ENCODE measurements at places on chromosomes 2 and 18.

GRCh38 chr2:195610717-195611116, 46.3 kb upstream of the SLC39A10 start:
- H3K27me3 ChIP-seq: no peaks in the 10 kb centered on the region
- no peak for DNase-seq
- H3K36me3 ChIP-seq: no peaks in the 10 kb centered on the region
- no peak overlapping the region for H3K4me3 ChIP-seq

DNA sequence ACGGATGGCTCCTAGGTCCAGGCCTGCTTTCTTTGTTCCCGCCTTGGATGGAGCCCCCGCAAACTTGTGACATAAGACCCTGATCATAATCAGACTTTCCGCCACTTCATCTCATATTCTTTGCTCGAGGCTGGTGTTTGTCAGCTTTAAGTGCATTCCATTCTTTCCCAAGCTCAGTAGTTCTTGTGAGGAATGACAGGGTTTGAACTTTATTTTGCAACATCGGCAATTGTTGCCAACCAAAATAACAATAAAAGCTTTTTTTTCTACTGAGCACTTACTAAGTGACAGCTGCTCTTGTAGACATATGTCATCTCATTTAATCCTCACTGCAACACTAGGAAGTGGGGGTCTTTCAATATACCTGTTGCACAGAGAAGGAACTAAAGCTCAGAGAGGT, 178.8 kb upstream of the ST6GAL2 start:
- H3K27ac ChIP-seq: no peak overlapping the region
- no peak overlapping the region for H3K4me3 ChIP-seq
- no peaks in the 10 kb centered on the region for H3K27me3 ChIP-seq
- peaks cover 7% of the 10 kb centered on the region for H3K4me1 ChIP-seq
- H3K36me3 ChIP-seq: no peaks in the 10 kb centered on the region

DNA sequence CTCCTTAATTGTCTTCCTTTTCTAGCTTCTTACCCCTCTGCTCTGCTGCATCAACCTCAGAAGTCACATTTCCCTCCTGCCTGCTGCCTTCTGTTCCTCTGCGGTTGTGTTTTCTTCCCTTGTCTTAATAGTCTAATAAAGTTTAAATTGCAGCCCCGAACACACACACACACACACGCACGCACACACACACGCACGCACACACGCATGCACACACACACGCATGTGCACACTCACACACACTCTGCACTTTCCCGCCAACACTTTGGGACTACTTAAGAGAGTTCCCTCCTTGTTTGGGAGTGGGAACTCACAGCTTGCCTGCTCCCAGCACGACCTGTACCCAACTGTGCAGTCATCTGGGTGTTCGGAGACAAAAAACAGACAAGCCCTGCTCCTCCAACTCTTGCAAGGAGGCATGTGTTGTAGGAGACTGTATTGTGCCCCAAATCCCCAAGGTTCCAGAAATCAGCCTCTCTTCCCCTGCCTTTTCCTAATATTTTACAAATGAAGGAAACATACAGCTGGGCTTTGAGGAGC, 99.1 kb downstream of the SETBP1 start:
- peaks cover 43% of the 10 kb centered on the region for H3K4me1 ChIP-seq
- H3K36me3 ChIP-seq: no peaks in the 10 kb centered on the region
- H3K27ac ChIP-seq: peak overlapping the region; percentile 72
- no peaks in the 10 kb centered on the region for H3K27me3 ChIP-seq
- no peak overlapping the region for H3K4me3 ChIP-seq

DNA sequence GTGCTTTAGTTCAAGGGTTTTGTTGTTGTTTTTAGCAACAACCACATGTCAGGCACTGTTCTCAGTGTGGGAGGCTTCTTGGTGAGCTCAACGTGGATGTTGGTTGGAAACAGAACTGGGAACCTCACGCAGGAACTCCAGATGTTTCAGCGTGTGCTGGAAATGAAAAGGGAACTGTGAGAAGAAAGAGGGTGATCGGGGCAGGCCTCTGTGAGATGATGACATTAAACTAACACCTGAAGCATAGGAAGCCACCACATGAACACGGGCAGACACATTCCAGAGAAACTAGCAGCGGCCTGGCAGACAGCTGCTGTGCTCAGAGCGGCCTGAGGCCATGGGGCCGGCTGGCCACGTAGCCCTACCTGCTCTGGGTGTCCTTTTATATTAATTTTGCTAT, 66.4 kb downstream of the COA5 start:
- H3K4me1 ChIP-seq: no peaks in the 10 kb centered on the region
- DNase-seq: no peak
- no peak overlapping the region for H3K4me3 ChIP-seq
- H3K36me3 ChIP-seq: peaks cover 50% of the 10 kb centered on the region
- no peak overlapping the region for H3K27ac ChIP-seq

- no peak overlapping the region for H3K27ac ChIP-seq
- H3K4me1 ChIP-seq: no peaks in the 10 kb centered on the region
- no peaks in the 10 kb centered on the region for H3K27me3 ChIP-seq
- H3K36me3 ChIP-seq: no peaks in the 10 kb centered on the region
- DNase-seq: no peak
Measured at GRCh38 chr2:181411105-181411849, 45.9 kb upstream of the ITGA4 start.

DNA sequence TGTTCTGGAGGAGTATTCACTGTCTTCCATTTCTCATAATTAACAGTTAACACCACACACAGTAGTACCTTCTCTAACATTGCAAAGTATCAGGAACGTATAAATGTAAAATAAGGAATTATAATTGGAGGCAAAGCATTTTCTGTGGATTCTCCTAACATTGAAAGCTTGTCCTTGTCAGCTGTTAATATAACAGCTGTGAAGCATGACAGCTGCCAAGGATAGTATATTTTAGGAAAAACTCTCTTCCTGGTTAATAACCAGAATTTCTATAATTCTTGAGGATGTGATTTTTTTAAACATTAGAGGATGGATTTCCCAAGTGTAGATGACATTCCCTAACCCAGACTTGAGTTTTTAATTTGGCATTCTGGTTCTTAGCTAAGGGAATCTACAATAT, 110.3 kb downstream of the EPC2 start:
- H3K27me3 ChIP-seq: no peaks in the 10 kb centered on the region
- no peak for DNase-seq
- H3K27ac ChIP-seq: no peak overlapping the region
- H3K4me1 ChIP-seq: no peaks in the 10 kb centered on the region
- peaks cover 8% of the 10 kb centered on the region for H3K36me3 ChIP-seq

DNA sequence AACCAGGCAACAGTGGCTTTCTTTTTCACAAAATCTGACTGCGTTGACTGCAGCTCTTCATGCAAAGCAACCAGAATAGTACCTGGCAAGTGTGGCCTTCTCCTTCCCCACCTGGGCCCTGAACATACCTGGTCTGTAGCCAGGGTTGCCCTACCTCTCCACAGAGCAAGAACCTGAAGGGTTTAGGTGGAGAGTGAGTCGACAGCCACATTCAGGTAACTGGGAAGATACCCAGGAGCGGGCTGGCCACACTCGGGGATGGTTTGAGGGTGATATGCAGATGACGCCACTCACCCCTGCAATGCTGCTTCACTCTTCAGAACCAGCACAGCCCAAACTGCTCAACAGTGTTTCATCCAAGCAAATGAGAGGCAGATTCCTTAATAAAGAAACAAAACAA, 117.3 kb downstream of the TTC32 start:
- no peak overlapping the region for H3K4me3 ChIP-seq
- H3K27ac ChIP-seq: no peak overlapping the region
- no peaks in the 10 kb centered on the region for H3K27me3 ChIP-seq
- H3K36me3 ChIP-seq: no peaks in the 10 kb centered on the region
- no peaks in the 10 kb centered on the region for H3K4me1 ChIP-seq

GRCh38 chr18:30860741-30861140, 181.8 kb downstream of the DSC3 start:
- H3K36me3 ChIP-seq: no peaks in the 10 kb centered on the region
- H3K4me1 ChIP-seq: no peaks in the 10 kb centered on the region
- no peaks in the 10 kb centered on the region for H3K27me3 ChIP-seq
- no peak overlapping the region for H3K27ac ChIP-seq

DNA sequence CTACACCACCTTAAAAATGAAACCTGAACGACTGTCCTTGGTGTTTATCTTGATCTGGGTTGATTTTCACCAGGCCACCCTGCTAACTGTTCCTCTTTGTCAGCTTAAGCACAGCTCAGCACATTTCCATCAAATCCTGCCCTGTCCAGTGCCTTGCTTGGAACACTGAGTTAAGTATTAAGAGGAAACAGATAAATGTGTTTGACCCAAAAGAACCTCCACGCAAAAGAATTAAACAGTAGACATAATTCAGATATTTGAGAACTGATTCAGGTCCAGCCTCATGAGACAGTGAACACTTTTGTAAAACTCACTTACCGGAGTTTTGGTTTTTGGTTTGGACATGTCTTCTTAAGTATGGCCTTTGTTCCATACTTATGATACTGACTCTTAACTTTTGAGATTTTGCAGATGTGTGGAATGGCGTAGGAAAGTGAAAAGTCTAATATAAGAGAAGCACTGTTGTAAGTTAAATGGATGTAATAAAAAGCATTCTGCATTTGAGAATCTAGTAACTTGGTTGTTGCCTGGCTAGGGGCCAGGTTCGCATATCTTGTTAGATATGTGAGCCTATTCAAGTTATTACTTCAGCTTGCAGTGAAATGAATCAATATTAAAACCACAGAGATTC, 88.9 kb upstream of the SERPINE2 start:
- H3K4me3 ChIP-seq: no peak overlapping the region
- DNase-seq: no peak
- H3K27me3 ChIP-seq: no peaks in the 10 kb centered on the region
- no peaks in the 10 kb centered on the region for H3K4me1 ChIP-seq
- no peak overlapping the region for H3K27ac ChIP-seq

DNA sequence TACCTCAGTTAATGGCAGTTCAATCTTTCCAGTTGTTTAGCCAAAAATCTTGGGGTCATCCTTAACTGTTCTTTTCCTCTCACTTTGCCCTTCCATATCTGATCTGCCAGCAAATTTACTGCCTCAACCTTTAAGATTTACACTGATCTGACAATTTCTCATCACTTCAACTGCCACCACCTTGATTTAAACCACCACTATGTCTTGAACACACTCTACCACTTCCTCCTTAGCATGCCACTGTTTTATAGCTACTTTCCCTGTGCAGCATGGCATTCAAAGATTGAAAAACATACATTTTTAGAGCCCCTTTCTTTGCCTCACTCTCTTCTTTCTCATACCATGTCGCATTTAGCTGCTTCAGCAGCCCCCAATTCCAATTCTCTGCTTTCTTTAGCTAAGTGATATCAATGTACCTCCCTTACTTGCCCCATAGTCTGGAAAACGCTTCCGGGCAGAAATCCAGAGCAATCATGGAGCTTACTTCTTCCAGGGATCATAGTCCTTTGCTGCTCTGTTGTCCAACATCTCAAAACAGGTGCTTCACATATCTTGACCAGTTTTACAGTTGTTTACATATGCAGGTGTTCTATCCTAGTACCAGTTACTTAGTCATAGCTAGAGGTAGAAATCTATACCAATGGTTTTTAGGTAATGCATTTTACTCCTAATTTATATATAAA, 10.9 kb downstream of the PGAP1 start:
- H3K27ac ChIP-seq: no peak overlapping the region
- H3K36me3 ChIP-seq: peaks cover 8% of the 10 kb centered on the region
- no peak overlapping the region for H3K4me3 ChIP-seq
- no peaks in the 10 kb centered on the region for H3K4me1 ChIP-seq
- no peak for DNase-seq

GRCh38 chr2:196702641-196703040, 63.1 kb downstream of the CCDC150 start:
- no peaks in the 10 kb centered on the region for H3K27me3 ChIP-seq
- H3K4me1 ChIP-seq: no peaks in the 10 kb centered on the region
- no peak for DNase-seq
- H3K36me3 ChIP-seq: no peaks in the 10 kb centered on the region
- H3K27ac ChIP-seq: no peak overlapping the region

- no peak overlapping the region for H3K27ac ChIP-seq
- H3K36me3 ChIP-seq: no peaks in the 10 kb centered on the region
- no peak for DNase-seq
- H3K4me1 ChIP-seq: no peaks in the 10 kb centered on the region
- H3K27me3 ChIP-seq: no peaks in the 10 kb centered on the region
- H3K4me3 ChIP-seq: no peak overlapping the region
Measured at GRCh38 chr2:64223055-64223454, 78.8 kb upstream of the PELI1 start.

DNA sequence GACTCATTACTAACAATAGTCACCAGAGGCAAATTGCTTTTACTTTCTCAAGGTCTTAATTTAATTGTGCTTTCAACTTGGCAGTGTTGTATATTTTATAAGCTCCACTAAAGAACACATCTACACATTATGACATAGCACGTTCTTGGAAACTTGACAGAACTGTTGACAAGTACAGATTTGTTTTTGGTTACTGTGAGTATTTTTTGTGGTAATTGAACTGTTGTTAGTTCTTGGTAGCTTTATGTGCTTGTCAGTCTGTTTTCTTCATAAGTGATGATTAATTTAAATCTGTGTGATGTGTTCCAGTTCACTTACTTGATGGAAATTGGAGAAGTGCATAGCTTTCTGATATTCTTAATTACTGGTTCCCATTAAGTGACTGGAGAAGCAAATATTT, 63.9 kb downstream of the COMMD1 start:
- H3K27ac ChIP-seq: no peak overlapping the region
- no peak for DNase-seq
- H3K27me3 ChIP-seq: no peaks in the 10 kb centered on the region
- no peak overlapping the region for H3K4me3 ChIP-seq

GRCh38 chr2:63589148-63589958, 590 bp downstream of the MDH1 start:
- no peak for DNase-seq
- H3K4me3 ChIP-seq: peak overlapping the region; percentile 94
- H3K36me3 ChIP-seq: no peaks in the 10 kb centered on the region
- no peaks in the 10 kb centered on the region for H3K27me3 ChIP-seq
- peak overlapping the region; percentile 91 for H3K27ac ChIP-seq
- peaks cover 39% of the 10 kb centered on the region for H3K4me1 ChIP-seq

Data from tibial artery (tissue), 4 donors.